ENCODE measurements at places on chromosomes 5 and 9.

DNA sequence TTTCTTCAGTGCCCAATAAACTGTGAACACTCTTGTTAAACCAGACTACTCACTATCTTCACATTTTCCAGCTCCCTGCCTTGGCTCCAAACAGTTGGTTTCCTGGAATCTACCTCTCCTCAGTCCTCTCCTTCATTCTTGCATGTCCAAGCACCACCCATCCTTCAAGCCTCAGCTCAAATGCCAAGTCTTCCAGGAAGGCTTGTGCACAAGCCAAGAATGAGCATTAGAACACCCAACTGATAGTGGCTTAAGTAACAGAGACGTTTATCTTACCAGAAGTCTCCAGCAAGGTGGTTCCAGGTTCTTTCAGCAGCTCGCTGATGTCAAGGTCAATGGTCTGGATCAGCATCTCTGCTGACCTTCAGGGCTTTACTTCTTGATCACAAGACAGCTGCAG is 60.1 kb downstream of the PTPDC1 start:
- DNase-seq, result no peak

GRCh38 chr9:36935768-36936497 is 98.1 kb downstream of the PAX5 start:
- no peak for DNase-seq

- peak; percentile 67 for DNase-seq
Measured at GRCh38 chr5:76547242-76547890, 75.8 kb downstream of the F2RL2 start.

GRCh38 chr9:73284377-73284776 is 132.7 kb downstream of the ANXA1 start:
- DNase-seq, result no peak

- DNase-seq, result no peak
Measured at GRCh38 chr9:80383331-80383730, 811.6 kb downstream of the TLE4 start.

DNA sequence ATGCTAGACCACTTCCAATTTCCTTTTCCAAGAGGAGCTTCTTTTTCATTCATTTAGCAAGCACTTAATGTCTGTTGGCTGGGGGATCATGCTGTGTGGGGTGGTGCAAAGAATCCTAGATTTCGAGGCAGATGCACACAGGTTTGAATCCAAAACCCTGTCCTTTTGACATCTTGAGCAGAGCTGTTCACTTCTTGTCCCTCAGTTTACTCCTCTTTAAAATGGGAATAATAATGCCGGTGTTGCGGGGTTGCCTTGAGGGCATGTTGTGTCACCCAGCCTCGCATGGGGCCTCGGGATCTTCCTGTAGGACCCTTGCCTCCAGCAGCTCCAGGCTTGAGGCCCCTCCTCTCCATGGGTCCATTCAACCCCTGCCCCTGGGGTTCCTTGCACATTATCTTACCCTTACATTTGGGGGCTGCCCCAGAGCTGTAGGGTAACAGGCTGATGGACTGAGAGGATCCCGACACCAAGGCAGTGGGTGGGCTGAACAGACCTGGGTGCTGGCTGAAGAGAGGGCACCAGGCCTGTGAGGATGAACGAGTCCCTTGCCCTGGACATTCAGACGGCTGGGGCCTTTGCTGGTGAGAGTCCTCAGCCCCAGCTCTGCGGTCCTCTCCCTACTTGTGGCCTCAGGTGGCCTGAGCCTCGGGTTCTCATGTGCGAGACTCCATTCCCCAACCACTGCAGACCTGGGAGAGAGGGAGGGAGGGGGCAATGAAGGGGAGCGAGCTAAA is 145.8 kb downstream of the BARX1 start:
- no peak for DNase-seq

DNA sequence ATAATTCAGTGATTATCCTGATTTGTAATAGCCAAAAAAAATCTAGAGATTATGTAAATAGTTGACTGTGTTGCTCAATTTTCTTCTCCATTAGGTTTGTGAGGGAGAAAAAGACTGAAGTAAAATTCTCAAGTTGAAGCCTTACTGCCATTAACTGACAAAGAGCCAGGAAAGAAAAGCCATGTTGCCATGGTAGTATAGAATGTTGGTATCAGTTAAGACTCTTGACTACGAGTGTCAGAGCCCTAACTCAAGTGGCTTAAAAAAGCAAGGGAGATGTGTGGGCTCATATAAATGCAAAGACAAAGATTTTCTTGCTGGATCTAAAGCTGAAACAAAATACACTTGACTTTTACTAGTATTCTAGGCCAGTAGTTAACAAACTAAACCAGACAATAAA is 571.7 kb downstream of the KCTD16 start:
- DNase-seq, result no peak

DNA sequence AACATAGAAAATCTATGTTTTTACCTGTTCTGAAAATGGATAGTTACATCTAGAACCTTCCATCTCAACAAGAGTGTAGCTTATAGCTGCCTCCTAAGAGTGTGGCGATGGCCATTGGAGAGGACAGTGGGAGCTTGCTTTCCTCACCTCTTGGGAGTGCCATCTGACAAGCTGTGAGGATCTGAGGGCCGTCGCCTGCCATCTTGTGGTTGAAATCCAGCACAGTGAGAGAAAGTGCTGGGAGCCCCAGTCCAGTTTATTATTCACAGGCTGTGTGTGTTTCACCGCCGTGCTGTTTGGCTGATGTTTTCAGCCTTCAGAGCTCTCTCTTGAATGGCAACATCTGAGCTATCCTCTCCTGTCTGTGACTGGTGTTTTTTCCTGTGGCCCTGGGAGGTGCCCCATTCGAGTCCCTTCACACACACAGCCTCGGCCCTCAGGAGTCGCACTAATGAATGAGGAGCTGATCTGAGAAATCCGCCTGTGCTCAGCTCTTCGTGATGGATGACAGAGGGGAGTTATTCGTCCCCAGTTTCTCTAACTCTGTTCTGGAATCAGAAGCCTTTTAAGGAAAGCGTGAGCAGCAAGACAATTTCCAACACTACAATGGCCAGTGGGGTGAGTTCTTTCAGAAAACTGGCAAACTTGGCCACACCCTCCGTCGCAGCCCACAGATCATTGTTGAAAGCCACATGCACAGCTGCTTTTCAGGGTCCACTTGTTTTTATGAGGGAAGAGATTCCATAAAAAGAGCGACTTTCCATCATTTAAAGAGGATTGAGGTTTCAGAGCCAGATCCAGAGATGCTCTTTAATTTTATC is 170.3 kb downstream of the PDZD2 start:
- no peak for DNase-seq

GRCh38 chr9:137738703-137739102 is 119.9 kb downstream of the EHMT1 start:
- no peak for DNase-seq

DNA sequence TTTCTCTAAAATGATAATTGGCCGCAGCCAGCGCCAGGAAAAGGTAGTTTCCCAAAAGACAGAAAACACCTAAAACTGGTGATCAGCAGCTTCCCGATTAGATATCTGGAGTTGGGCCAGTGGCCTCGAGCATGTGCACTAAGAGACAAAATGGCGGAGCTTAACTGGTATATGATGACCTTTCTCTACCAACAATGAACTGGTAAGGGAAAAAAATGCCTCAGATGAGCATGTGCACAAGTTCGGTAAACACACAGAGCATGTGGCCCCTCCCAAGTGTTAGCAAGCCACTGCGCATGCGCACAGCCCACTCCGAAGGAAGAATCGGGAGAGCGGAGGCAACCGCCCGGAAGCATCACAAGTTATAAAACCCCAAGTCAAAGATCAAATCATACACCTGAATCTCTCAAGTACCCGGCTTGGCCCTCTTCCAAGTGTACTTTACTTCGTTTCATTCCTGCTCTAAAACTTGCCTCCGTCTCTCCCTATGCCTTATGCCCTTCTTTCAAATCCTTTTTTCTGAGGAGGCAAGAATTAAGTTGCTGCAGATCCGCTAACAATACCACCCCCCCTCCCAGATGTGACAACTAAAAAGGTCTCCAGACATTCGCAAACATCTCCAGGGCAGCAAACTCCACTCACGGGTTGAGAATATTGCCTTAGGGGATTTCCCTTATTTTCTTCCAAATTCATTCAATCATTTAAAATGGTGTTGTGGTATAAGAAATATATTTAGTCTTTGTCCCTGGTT is 15.0 kb upstream of the PTBP3 start:
- no peak for DNase-seq

GRCh38 chr9:109186857-109187520 is 19.9 kb upstream of the FRRS1L start:
- no peak for DNase-seq

GRCh38 chr5:14946815-14947620 is 75.4 kb upstream of the ANKH start:
- peak; percentile 5 for DNase-seq

GRCh38 chr9:32500768-32501167 is 25.2 kb downstream of the RIGI start:
- DNase-seq, result no peak

- no peak for DNase-seq
Measured at GRCh38 chr5:103234239-103234975, 24.2 kb upstream of the MACIR start.

DNA sequence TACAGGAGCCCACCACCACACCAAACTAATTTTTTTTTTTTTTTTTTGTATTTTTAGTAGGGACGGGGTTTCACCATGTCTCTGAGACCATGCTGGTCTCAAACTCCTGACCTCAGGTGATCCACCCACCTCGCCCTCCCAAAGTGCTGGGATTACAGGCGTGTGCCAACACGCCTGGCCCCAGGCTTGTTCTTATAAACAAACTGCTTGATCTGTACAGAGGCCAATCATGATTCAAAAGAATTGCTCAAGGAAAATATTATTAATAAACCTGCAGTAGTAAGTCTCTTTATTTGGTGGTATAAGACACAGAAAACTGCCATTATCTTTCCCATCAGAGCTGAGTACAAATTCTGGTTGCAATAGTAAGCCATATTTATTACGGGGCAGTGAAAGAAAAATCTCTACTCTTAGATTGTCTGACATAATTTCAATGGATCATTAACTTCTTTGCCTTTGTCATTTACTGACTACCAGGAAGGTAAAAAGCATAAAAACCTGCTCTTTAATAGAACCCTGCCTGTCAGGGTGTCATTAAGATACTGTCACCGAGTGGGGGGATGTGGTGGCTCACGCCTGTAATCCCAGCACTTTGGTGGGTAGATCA is 33.3 kb downstream of the RASEF start:
- DNase-seq, result no peak

- DNase-seq, result no peak
Measured at GRCh38 chr9:114343471-114344187, 14.0 kb downstream of the ORM2 start.

GRCh38 chr5:77494935-77495334 is 2.8 kb upstream of the WDR41 start:
- no peak for DNase-seq

GRCh38 chr9:121281614-121282276 is 13.8 kb downstream of the GSN start:
- no peak for DNase-seq

- no peak for DNase-seq
Measured at GRCh38 chr5:29379619-29380018, 1813.9 kb upstream of the CDH6 start.

GRCh38 chr5:117095346-117096332 is 521.0 kb upstream of the SEMA6A start:
- DNase-seq, result no peak

DNA sequence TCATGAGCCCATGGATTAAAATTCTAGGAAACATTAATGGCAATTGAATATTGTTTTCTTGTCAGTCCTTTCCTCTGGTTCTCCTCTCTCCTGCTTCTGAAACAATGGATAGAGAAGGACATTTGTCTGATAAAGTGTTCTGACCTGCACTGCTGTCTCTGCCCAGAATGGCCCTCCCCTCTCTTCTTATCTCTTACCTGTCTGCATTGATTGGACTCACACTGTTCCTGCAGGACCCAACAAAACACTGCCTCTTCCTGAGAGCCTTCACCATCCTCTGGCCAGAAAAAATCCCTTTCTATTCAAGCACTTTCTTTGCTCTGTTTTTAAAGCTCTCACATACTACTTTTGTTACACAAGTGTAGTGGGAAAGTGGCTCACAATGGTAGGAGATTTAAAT is 143.8 kb upstream of the DHFR start:
- no peak for DNase-seq

DNA sequence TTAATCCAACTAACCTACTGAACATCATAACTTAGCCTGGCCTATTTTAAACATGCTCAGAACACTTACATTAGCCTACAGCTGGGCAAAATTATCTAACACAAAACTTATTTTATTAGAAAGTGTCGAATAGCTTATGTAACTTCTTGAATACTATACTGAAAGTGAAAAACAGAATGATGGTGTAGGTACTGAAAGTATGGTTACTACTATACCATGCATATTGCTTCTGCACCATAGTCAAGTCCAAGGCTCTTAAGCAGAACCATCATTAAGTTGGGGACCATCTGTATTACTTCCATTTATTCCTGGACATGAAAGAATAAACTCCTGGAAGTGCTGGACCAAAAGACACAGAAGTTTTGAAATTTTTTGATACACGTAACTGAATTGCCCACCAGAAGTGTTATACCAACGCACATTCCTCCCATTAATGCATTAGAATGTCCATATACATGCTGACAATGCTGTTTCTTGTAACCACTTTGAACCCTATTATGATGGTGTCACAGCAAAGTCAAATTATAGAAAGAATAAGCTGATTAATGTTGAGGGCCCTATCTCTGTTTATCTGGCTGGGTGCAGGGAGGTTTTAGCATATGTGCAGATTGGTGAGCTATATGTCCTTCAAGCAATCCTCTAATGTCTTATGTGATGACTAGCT is 375.7 kb downstream of the ACTL7B start:
- no peak for DNase-seq

DNA sequence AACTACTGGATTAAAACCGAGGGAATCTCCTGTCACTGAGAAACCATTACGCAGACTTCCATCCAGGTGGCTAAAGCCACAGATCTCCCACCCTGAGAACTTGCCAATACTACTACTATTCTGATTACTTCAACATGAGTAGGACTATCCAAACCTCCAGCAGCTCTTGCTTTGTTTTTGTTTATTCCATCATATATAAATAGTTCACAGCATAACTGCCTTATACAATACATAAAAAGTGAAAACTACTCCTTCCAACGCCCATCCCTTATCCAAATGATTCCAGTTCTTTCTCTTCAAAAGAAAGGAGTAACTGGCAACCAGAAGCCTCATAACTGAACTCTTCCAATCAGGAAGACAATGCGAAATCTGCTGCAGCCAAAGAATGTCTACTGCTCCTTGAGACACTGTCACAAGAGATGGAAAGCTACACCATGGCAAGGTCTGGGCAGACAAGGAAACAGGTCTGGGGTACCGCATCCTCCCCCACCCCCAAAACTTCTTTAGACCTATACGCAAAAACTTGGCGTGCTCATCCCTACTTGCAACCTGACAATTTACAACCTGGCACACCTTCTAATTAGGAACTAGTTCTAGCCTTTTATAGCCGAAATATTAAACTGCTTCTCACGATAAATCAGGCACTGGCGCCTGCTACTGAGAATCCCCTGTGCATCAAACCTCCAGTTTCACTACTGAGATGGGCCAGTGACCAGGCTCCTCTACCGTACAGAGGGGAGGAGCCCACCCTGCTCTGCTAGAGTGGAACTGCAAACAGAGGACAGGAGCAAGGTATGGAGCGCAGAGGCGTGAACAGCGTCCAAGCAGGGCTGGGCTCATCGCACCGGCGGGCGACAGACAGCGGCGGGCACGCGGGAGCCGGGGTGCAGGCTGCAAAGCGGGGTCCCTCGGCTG is 986 bp downstream of the PLPP1 start:
- DNase-seq, result peak; percentile 16

- DNase-seq, result no peak
Measured at GRCh38 chr9:127136880-127137639, 14.6 kb upstream of the ANGPTL2 start.

Data from KG1 (cell line).